ENCODE measurements at places on chromosomes 5 and 9.

DNA sequence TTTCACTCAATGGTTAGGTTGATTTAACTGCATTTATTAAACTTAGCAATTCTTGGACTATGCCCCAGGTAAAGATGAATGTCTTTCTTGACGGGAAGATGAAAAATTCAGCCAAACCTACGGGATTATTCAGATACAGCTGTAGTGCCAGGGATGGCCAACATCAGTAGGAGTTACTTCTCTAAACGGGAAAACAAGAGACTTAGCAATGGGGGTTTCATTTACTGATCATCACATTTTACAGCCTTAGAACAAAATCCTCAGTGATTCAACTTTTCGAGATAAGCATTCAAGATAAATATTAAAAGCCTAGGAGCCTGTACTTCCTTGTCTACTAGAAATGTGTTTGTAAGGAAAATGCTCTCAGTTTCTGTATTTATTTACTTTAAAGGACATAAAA lies 46.1 kb downstream of the S1PR3 start:
- no peak for DNase-seq

DNA sequence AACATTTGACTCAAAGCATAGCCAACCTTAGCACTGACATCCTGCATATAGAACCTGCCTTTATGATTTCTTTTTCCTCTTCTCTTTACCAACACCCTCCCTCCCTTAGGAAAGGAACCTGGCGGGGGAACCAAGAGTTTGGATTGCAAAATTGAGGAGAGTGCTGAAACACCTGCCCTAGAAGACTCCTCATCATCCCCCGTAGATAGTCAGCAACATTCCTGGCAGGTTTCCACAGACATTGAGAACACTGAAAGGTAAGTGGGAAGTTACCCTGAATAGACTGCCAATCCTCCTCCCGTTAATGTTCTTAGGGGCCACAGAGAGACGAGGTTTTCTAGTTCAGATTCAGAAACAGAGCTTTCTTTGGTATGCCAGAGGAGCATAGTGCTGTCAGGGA lies 88.8 kb downstream of the RGS7BP start:
- DNase-seq = no peak

DNA sequence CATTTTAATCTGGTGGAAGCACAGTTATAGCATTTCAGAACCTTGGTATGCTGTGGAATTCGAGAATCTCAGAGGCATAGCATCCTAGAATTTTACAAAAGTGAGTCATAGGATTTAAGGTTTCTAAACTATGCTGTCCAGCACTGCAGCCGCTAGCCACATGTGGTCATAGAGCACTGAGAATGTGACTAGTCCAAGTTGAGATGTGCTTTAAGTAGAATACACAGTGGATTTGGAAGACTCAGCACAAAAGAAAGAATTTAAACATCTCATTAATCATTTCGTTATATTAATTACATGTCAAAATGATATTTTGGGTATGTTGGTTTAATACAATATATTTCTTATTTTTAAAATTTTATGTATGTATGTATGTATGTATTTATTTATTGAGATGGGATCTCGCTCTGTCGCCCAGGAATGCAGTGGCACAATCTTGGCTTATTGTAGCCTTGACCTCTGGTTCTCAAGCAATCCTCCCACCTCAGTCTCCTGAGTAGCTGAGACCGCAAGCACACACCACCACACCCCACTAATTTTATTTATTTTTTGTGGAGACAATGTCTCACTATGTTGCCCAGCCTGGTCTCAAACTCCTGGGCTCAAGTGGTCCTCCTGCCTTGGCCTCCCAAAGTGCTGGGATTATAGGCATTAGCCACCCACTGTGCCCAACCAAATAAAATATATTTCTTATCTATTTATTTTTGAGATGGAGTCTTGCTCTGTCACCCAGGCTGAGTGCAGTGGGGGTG lies 20.4 kb upstream of the RPS14 start:
- no peak for DNase-seq

- DNase-seq = no peak
Observed at GRCh38 chr9:137494104-137494544, 35.0 kb upstream of the NSMF start.

DNA sequence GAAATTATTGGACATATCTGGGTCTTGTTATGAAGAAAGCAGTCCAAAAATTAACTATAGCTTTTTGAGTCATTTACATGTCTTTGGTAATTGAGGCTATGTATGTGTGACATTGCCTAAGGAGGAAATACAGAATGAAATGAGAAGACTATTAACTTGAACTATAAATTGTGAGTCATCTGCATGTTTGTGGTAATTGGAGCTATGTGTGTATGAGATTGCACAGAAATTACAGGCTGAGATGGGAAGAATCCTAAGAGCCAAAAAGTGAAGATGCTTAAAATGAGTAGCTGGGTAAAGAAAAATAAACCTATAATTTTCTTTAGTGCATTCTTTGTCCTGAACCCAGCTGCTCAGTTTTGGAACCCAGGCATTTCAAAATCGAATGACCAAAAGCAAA lies 747.6 kb upstream of the EDIL3 start:
- DNase-seq = no peak

GRCh38 chr9:4600368-4600767 lies 61.7 kb upstream of the PLPP6 start:
- DNase-seq = no peak

GRCh38 chr5:120657104-120657503 lies 193.0 kb downstream of the PRR16 start:
- no peak for DNase-seq

DNA sequence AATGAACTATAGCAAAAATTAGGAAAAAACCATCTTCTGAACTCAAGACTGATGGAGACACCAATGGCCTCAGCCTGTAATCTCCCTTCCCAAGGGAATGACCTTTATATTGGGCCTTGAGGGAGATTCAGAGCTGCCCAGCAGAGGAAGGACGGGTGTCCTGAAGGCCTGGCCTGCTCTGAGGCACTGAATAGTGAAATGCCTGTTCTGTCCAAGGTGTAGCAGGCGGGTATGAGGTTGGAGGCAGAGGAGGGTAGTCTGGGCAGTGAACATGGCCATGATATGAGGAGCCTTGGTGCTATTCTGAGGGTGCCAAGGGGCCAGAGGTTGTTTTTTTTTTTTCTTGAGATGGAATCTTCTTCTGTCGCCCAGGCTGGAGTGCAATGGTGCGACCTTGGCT lies 25.0 kb downstream of the PSD2 start:
- DNase-seq = no peak

GRCh38 chr5:95841914-95842812 lies 19.6 kb upstream of the GLRX start:
- DNase-seq = no peak

- no peak for DNase-seq
Observed at GRCh38 chr5:139741823-139742172, 53.8 kb upstream of the PSD2 start.

GRCh38 chr5:174987443-174988012 lies 263.1 kb downstream of the MSX2 start:
- DNase-seq = no peak

Measured in activated T-cell treated with anti-CD3 and anti-CD28 coated beads, Interleukin-2, amount 50 U/mL, for 1 hour (primary cell).